Bone marrow (tissue), 2 donors: ENCODE measurements at places on chromosomes 5 and 9.

GRCh38 chr9:95504053-95504963 is 12.5 kb downstream of the PTCH1 start:
- no peak for DNase-seq

- no peak for DNase-seq
Measured at GRCh38 chr5:150801117-150801927, 22.8 kb downstream of the SMIM3 start.

GRCh38 chr5:98535901-98536300 is 237.6 kb upstream of the RGMB start:
- DNase-seq = no peak

DNA sequence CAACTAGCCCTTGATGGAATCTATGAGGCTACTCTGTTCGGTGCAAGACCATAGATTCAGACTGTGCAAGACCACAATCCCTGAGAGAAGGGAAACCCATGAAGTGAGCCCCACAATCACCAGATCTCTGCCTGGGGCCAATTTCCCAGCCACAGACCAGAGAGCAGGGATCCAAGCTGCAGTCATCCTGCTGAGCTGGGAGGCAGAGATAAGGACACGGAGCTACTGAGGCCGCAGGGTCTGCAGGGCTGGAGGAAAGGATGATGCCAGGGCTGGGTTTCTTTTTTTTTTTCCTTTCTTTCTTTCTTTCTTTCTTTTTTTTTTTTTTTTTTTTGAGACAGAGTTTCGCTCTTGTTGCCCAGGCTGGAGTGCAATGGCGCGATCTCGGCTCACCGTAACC is 47.7 kb upstream of the FUBP3 start:
- no peak for DNase-seq

DNA sequence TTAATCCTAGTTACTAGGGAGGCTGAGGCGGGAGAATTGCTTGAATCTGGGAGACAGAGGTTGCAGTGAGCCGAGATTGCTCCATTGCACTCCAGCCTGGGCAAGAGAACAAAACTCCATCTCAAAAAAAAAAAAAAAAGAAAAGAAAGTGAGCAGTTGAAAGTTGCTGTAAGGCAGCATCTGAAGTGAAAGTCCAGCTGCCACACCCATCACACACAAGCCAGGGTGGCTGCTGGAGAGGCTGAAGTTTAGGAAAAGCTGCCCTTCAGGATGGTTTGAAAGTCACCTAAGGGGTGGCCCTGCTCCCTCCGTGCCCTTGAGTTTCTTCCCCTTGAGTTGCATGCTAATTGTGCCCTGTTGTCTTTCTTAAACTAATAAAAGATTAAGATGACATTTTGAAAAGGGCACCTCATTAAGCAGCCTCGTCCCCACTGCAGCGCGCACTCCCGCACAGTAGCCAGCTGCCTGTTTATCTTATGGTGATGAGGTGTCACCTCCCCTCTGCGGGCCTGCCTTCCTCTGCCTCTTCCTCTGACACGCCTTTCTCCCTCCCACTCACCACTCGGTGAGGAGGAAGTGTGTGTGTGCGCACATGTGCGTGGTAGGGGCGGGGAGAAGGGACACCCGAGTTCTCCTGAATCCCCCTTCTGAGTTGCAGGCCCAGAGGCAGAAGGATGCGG is 104.2 kb upstream of the PANK3 start:
- DNase-seq = no peak

DNA sequence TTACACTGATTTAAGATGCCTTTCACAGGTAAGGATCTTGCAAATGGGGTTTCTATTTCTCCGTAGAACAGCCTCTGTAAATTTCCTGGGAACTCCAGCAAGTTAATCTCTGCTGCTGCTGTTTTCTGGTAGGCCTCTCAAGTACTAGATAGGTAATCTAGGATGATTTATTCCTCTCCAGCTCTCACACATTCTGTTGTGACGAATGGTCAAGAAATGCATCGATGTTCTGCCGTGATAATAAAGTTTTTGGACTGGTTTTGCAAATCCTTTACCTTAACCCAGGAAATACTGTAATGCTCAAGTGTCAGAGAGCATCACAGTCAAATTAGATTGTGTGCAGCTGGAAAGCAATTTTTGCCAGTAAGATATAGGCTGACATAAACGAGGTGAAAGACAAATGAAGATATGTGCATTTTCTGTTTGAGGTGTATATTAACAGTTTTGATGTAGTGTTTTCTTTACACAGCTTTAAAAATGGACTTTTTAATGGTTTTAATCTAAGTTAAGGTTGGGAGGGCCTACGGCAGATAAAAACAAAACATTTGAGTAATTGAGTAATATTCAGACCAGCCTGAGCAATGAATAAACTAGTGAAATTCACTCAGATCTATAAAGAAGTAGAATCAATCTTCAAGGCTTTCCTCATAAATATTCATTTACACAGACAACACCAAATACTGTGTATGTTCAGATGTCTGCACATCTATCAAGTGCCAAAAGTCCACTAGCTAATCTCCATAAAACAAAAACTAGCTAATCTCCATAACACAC is 300.6 kb upstream of the EDIL3 start:
- DNase-seq = no peak

DNA sequence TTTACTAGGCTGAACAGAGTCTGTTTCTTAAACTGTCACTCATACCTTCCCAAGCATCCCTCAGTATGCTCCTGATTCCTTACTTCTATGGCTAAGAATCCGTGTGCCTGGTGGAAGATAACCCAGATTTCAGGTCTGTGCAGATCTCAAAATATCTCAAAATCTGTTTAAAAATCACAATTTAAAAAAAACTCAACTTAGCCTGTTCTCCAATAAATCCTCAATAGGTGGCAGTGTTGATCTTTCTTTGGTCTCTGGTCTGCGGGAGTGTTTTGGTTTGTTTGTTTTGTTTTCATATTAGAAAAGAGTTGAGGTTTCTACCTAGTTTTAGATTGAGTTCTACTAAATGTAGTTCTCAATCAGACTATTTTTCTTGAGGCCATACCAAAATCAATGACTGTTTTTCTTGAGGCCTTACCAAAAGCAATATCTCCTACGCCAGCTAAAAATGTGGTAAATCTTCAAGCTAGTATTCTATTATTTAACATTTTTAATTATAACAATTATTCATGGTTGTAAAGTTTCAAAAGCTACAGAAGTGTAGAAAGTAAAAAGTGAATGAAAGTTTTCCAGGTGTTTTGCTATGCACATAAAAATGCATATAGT is 57.9 kb downstream of the TGFBR1 start:
- DNase-seq = peak; percentile 33

DNA sequence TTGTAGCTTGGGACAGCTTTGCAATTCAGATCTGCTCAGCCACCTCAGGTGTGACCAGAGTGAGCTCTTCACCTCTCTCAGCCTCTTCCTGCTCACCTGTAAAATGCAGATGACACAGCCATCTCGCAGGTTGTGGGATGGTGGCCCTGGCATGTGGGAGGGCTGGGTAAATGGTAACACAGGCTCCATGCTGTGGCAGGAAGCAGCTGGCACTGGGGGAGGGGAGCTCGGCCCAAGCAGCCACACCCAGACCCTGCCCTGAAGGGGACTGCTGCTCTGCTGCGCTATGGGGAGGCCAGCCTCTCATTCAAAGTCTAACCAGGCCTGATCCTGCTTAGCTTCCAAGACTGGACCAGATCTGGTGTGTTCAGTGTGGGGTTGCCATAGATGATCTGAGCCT is 24.1 kb downstream of the PHF2 start:
- DNase-seq = peak; percentile 6

- no peak for DNase-seq
Measured at GRCh38 chr5:107808671-107809137, 138.0 kb upstream of the EFNA5 start.

GRCh38 chr9:34171753-34172535 is 6.9 kb upstream of the UBAP1 start:
- DNase-seq = peak; percentile 61

GRCh38 chr5:15373151-15373550 is 126.8 kb upstream of the FBXL7 start:
- no peak for DNase-seq

- DNase-seq = no peak
Measured at GRCh38 chr5:173680660-173681242, 64.3 kb upstream of the BOD1 start.

GRCh38 chr9:110148384-110148783 is 59.6 kb downstream of the C9orf152 start:
- DNase-seq = no peak

GRCh38 chr9:117957267-117957666 is 253.1 kb downstream of the TLR4 start:
- DNase-seq = no peak

GRCh38 chr9:105205787-105206495 is 38.5 kb upstream of the SLC44A1 start:
- no peak for DNase-seq

- DNase-seq = no peak
Measured at GRCh38 chr5:142896325-142897007, 126.3 kb downstream of the ARHGAP26 start.

DNA sequence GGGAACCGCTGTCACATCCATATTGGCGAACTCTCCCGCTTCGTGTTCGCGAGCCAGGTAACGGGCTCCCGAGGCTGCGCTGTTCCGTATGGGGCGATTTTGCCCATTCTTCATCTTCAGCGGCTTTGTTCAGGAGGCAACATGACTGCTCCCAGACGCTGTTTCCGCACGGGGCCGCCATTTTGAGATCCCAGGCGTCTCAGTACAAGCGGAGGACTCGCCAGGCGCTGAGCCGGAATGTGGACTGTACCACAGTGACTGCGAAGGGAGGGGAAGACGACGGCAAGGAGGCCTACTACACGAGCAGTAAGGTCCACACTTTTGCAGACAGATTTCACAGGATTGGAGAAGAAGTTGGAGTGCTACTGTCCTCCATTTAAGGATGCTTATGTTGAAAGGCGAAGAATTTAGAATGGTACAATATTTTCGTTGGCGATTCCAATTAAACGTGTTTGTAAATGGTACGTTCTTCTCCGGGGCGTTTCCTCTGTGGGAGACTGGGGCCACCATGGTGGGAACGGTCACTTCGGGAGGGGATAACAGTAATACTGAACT is 41.6 kb upstream of the ZNF300 start:
- no peak for DNase-seq

- DNase-seq = no peak
Measured at GRCh38 chr9:130172858-130173665, 858 bp downstream of the NCS1 start.

DNA sequence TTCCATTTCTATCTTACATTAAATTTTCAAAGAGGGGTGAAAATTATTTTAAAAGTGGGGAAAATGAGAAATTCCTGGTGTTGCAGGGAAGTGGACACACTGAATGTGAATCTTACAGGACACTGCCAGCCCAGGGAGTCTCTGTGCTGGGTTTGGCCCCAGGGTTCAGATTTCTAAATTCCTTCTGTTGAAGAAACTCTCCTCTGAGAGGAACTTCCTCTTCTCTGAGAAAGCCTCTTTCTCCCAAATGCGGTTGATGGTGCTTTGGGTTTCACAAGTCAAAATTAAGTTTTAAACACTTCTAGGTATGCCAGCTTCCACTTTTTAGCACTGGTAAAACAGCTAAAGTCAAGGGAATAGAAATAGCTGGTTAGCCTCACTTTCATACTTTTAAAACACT is 317.9 kb upstream of the ITGA1 start:
- no peak for DNase-seq

DNA sequence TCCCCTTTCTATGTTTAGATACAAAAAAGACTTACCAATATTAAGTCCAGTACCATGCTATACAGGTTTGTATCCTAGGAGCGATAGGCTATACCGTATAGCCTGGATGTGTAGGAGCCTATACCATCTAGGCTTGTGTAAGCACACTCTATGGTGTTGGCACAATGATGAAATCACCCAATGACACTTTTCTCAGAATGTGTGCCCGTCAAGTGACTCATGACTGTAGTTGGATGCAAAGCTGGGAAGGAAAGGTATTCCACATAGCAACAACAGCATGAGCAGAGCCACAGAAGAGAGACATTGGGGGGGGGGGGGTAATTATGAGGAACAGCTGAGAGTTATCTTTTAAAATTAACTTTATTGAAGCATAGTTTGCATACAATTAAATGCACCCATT is 63.2 kb downstream of the TTLL11 start:
- no peak for DNase-seq

DNA sequence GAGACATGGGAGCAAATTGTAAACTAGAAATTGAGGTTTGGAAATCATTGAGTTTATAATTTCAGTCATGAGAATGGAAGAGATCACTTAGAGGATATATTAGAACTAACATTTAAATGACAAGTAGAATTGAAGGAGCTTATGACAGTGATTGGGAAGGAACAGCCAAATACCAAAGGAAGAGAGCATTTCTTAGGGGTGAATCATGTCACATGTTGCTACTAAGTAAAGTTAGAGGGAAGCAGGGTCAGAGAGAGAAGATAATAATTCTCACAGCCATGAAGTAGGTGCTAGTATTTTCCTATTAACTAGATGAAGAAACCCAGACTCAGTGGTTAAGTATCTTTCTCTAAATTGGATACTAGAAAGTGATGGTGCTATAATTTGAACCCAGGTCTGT is 59.3 kb downstream of the COMMD10 start:
- no peak for DNase-seq

DNA sequence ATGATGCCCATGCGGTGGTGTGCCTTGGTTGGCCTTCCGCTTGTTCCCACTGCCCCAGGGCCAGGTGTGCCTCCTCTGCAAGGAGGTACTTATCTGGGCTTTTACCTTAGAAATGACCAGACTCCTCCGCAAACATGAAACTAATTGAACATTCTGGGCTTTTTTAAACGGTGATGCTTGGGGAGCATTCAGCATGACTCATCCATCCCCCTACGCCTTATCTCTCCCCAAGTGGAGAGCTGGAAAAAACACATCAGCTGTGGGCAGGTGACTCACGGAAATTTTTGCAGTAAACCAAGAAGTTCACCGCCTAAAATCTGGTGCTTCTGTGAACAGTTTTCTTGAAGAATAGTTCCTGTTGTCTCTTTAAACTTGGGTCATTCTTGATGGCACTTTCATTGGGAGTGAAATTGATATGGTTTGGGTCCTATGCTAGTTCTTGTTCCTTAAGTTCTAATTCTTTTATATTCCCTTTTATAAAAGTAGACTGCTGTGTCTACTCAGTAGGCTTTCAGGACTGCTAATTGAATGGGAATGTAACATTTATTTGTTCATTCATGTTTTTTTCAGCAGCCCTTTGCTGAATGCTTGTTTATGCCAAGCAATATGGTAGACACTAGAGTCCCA is 39.6 kb downstream of the SFXN1 start:
- no peak for DNase-seq

- DNase-seq = no peak
Measured at GRCh38 chr5:169942181-169942580, 38.1 kb downstream of the INSYN2B start.

- DNase-seq = no peak
Measured at GRCh38 chr5:170857066-170857465, 4.8 kb upstream of the RANBP17 start.
